ENCODE measurements at places on chromosomes 5 and 9. TPM values are rescaled to one million over a fixed set of nuclear protein-coding genes. Genes with fewer than 3 reads are reported as not detected.

DNA sequence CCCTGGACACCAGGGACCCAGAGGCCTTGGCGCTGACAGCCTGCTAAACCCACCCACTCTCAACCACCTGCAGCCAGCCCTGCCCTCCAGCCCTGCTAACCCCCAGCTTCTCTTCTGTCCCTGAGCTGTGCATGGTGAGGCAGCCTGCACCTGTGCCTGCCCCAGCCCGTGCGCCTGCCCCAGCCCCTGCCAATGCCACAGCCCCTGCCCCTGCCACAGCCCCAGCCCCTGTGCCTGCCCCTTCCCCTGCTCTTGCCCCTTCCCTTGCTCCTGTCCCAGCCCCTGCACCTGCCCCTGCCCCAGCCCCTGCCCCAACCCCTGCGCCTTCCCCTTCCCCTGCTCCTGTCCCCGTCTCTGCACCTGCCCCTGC lies 43.3 kb upstream of the IRX4 start:
- H3K4me3 ChIP-seq, result no peak overlapping the region
- H3K4me1 ChIP-seq, result no peaks in the 10 kb centered on the region
- no peaks in the 10 kb centered on the region for H3K27me3 ChIP-seq
- no peaks in the 10 kb centered on the region for H3K36me3 ChIP-seq
- no peak for DNase-seq
- H3K27ac ChIP-seq, result no peak overlapping the region

GRCh38 chr5:92980491-92980890 lies 600.5 kb downstream of the NR2F1-AS1 start:
- H3K27me3 ChIP-seq, result no peaks in the 10 kb centered on the region
- peak; percentile 10 for DNase-seq

IL3 gene
- total RNA-seq, result not detected

DNA sequence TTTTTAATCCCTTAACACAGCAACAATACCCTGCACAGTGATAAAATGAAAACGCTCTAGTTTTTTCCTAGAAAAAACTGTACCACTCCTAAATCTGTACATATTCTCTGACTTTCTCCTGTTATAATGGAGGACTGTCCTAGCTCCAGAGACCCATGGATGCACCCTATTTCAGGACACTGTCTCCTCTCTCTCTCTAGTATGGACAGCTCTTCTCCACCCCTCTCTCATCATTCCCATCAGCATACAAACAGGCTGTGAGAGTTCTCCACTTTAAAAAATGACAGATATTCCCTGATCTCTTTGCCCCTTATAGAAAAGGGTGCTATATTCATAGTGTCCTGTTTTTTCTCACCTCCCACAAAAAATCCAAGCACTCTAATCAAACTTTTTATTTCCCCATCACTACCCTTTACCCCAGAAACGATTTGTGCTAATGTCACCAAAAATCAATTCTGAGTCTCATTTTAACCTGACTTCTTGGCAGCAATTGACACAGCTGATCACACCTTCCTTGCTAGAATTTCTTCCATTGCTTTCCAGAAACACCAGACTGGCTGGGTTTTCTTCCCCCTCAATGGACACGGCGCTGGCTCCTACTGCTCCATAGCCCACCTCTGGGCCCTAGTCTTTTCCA lies 20.7 kb downstream of the ZNF608 start:
- no peaks in the 10 kb centered on the region for H3K4me1 ChIP-seq
- no peaks in the 10 kb centered on the region for H3K36me3 ChIP-seq
- H3K4me3 ChIP-seq, result no peak overlapping the region
- no peak overlapping the region for H3K27ac ChIP-seq
- no peaks in the 10 kb centered on the region for H3K27me3 ChIP-seq

DNA sequence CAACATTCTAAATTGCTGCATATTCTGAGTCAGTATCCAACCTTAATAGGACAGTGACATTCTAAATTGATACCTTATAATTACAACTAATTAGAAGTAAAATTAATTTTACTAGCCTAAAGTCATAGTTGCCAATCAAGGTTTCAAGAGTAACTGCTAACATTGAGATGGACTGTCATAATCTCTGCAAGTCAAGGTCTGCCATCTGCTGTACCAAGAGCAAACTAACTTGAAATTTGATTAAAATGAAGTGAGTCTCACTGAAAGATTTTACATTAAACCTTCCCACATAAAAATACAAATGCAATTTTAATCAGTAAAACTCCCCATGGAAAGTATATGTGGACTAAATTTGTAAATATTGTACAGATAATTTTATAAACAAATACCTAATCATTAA lies 235.3 kb downstream of the PRDM9 start:
- no peaks in the 10 kb centered on the region for H3K4me1 ChIP-seq
- H3K27me3 ChIP-seq, result no peaks in the 10 kb centered on the region
- DNase-seq, result no peak

DNA sequence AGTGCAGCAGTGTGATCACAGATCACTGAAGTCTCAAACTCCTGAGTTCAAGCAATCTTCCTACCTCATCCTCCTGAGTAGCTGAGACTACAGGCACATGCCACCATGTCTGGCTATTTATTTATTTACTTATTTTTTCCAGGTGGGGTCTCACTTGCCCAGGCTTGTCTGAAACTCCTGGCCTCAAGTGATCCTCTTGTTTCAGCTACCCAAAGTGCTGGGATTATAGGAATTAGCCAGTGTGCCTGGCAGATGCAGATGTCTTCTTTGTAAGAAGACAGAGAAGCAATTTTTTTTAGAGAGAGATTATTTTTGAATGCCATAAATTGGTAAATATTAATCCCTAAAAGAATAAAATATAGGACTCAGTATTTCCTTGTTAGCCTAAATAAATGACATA lies 54.3 kb downstream of the CHSY3 start:
- H3K27ac ChIP-seq, result no peak overlapping the region
- H3K4me3 ChIP-seq, result no peak overlapping the region
- no peaks in the 10 kb centered on the region for H3K27me3 ChIP-seq
- H3K36me3 ChIP-seq, result no peaks in the 10 kb centered on the region
- H3K4me1 ChIP-seq, result peaks cover 7% of the 10 kb centered on the region

FYB1 gene
- total RNA-seq, result under 0.01 TPM

DNA sequence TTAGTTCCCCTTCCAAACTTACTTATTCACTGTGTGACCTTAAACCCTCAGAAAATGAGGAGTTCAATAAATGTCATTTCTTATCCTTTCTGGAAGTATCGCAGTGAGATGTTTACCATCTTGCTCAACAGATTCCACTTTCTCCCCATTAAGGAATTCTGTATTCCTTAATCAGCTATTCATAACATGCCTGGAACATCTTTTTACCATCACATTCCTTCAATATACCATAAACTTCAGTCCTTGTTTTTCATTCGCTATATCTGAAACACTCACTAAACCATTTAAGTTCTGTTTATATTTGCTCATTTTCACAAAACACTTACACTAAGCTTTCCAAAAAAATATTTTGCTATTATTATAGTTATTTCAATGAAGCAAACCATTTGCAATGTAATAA lies 1158.6 kb downstream of the CDH12 start:
- H3K27me3 ChIP-seq, result no peaks in the 10 kb centered on the region
- H3K36me3 ChIP-seq, result no peaks in the 10 kb centered on the region
- no peak overlapping the region for H3K4me3 ChIP-seq
- H3K27ac ChIP-seq, result no peak overlapping the region

- DNase-seq, result peak; percentile 39
- H3K27me3 ChIP-seq, result no peaks in the 10 kb centered on the region
- H3K27ac ChIP-seq, result no peak overlapping the region
These were observed 123.6 kb upstream of the ZNF608 start for GRCh38 chr5:124870070-124870469.

GRCh38 chr5:67900514-67900913 lies 315.0 kb upstream of the PIK3R1 start:
- no peak for DNase-seq
- no peaks in the 10 kb centered on the region for H3K27me3 ChIP-seq
- no peak overlapping the region for H3K27ac ChIP-seq
- H3K4me1 ChIP-seq, result no peaks in the 10 kb centered on the region
- H3K4me3 ChIP-seq, result no peak overlapping the region
- H3K36me3 ChIP-seq, result no peaks in the 10 kb centered on the region

CCDC183 gene
- 0.76 TPM for total RNA-seq

DNA sequence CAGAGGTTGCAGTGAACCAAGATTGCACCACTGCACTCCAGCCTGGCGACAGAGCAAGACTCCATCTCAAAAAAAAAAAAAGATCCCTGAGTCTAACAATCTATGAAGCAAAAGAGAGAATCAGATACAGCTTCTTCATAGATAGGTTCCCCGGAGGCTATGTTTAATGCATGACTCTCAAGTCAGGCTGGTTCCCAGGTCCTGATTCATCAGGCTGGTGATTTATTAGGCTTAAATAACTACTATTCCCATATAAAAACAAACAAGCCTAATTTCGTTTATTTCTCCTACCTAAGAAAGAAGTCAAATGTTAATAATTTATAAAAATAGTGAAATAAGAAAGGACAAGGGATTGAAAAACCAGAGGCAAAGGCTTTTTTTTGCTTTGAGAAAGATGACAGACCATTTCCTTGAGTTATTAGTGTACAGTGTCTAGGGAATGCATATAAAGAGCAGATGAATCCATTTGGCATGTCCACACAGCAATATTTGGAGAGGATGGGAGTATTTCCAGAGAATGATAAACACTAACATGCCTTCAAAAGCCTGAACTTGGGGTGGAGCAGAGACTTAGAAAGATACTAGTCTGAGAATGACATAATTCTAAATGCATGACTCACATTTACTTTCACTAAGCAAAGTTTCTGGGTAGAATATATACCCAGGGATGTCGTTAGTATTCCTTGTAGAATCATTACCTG lies 115.3 kb downstream of the NREP start:
- H3K27me3 ChIP-seq, result no peaks in the 10 kb centered on the region
- DNase-seq, result peak; percentile 93
- peak overlapping the region; percentile 78 for H3K27ac ChIP-seq
- 0 out of 2 replicates have a peak overlapping the region, but pooled peaks have one; percentile 26 for H3K4me3 ChIP-seq
- no peaks in the 10 kb centered on the region for H3K36me3 ChIP-seq

- peak; percentile 24 for DNase-seq
These were observed 1.2 kb downstream of the RPS14 start for GRCh38 chr5:150448334-150448733.

PHF24 gene
- total RNA-seq, result not detected

GRCh38 chr9:20538092-20538491 lies 84.2 kb downstream of the MLLT3 start:
- no peak overlapping the region for H3K4me3 ChIP-seq
- H3K27me3 ChIP-seq, result no peaks in the 10 kb centered on the region
- DNase-seq, result no peak
- no peak overlapping the region for H3K27ac ChIP-seq
- no peaks in the 10 kb centered on the region for H3K36me3 ChIP-seq
- H3K4me1 ChIP-seq, result peaks cover 9% of the 10 kb centered on the region

PCDHGA2 gene
- 6.3 TPM for total RNA-seq

GRCh38 chr5:86689103-86689729 lies 71.5 kb downstream of the COX7C start:
- H3K27me3 ChIP-seq, result no peaks in the 10 kb centered on the region
- H3K4me1 ChIP-seq, result no peaks in the 10 kb centered on the region
- H3K36me3 ChIP-seq, result no peaks in the 10 kb centered on the region
- no peak overlapping the region for H3K4me3 ChIP-seq
- no peak for DNase-seq
- H3K27ac ChIP-seq, result no peak overlapping the region

PTGS1 gene
- total RNA-seq, result 39.6 TPM

GRCh38 chr5:60677850-60678664 lies 21.9 kb downstream of the DEPDC1B start:
- no peaks in the 10 kb centered on the region for H3K4me1 ChIP-seq
- peak overlapping the region; percentile 47 for H3K4me3 ChIP-seq
- H3K36me3 ChIP-seq, result no peaks in the 10 kb centered on the region
- H3K27me3 ChIP-seq, result no peaks in the 10 kb centered on the region
- no peak overlapping the region for H3K27ac ChIP-seq

DNA sequence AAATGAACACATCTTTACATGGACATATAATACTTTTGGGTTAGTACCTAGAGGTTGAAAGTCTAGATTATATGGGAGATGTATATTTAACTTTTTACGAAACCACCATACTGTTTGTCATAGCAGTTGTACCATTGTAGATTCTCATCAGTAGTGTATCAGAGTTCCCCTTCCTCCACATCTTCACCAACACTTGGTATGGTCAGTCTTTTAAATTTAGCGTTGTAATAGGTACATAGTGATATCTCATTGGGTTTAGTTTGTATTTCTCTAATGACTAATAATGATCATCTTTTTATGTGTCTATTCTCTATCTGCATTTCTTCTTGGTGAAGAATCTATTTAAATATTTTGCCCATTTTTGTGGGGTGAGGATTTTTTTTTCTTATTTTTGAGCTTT lies 137.5 kb downstream of the NR3C1 start:
- H3K36me3 ChIP-seq, result no peaks in the 10 kb centered on the region
- no peak for DNase-seq
- H3K4me3 ChIP-seq, result no peak overlapping the region
- peaks cover 18% of the 10 kb centered on the region for H3K4me1 ChIP-seq

- H3K4me3 ChIP-seq, result no peak overlapping the region
- H3K27ac ChIP-seq, result no peak overlapping the region
- no peak for DNase-seq
- no peaks in the 10 kb centered on the region for H3K36me3 ChIP-seq
- no peaks in the 10 kb centered on the region for H3K27me3 ChIP-seq
These were observed 16.5 kb downstream of the NACC2 start for GRCh38 chr9:136078498-136079011.

GRCh38 chr9:9997585-9997984 lies 615.2 kb downstream of the PTPRD start:
- DNase-seq, result no peak
- no peak overlapping the region for H3K4me3 ChIP-seq
- no peaks in the 10 kb centered on the region for H3K27me3 ChIP-seq
- no peaks in the 10 kb centered on the region for H3K36me3 ChIP-seq

DNA sequence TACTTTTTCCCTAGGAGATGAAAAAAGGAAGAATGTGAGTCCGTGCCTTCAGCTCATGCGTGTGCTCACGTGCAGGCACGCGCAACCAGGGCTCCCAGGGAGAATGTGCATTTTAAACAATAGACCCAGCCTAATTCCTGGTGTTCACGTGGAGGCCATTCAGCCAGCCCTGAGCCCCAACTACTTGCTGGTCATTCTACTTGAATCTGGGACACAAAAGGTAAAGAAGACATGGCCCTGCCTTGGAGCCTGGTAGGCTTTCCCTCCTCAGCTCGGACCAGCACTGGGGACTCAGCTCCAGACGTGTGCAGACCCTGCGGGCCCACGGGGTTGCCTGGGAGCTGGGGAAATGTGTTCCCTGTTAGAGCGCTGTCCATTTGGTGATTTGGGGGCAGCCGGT lies 125.5 kb downstream of the MVB12B start:
- no peaks in the 10 kb centered on the region for H3K27me3 ChIP-seq
- no peaks in the 10 kb centered on the region for H3K36me3 ChIP-seq
- no peak for DNase-seq
- H3K27ac ChIP-seq, result no peak overlapping the region
- H3K4me1 ChIP-seq, result peaks cover 8% of the 10 kb centered on the region

LCN9 gene
- total RNA-seq, result not detected

DEPDC1B gene
- 8.5 TPM for total RNA-seq

SLC36A3 gene
- total RNA-seq, result not detected

PCDHB6 gene
- total RNA-seq, result 0.22 TPM

DNA sequence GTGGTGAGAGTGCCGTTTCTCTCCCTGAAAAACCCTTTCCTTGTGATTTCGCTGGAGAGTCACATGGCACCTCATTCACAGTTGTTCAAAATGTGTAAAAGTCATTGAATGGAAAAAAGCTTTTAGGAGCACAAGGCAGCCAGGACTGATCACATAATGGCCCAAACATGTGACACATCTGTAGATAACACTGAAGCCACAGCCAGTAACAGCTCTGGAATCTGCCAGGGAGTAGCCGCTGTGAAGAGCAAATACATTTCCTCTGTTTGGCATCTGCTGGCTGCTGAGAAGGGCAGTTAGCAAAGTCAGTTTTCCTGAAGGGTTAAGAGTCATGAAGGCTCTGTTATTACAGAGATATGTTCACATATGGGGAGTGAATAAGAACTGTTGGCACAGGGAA lies 271.8 kb downstream of the NNT start:
- no peaks in the 10 kb centered on the region for H3K4me1 ChIP-seq
- 0 out of 2 replicates have a peak, but pooled peaks cover 3% of the 10 kb centered on the region for H3K27me3 ChIP-seq
- H3K36me3 ChIP-seq, result no peaks in the 10 kb centered on the region

FBXO10 gene
- 2.9 TPM for total RNA-seq

CNTNAP3B gene
- total RNA-seq, result not detected

ANKRD18A gene
- not detected for total RNA-seq
